ENCODE measurements at places on chromosomes 16 and 17.

- DNase-seq = no peak
These were observed 108.1 kb downstream of the SOCS1 start for GRCh38 chr16:11147754-11148444.

DNA sequence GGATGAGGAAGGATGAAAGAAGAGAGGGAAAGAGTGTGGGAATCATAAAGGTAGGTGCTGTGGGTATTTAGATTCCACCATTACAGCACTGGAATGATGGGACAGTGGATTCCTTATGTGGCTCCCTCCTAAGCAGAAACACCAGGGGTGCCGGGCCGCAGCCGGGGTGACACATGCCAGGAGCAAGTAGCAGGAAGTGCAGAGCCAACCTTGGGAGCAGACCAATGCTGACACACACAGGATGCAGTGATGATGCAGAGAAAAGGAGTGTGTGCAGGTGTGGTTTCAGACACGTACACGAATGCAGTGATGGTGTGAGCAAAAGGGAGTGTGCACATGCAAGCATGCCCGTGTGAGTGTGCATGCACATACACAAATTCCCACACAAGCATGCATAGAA, 338.0 kb downstream of the SLC39A11 start:
- no peak for DNase-seq

- no peak for DNase-seq
These were observed 3.2 kb downstream of the SNTB2 start for GRCh38 chr16:69190046-69190588.

- no peak for DNase-seq
These were observed 20.5 kb downstream of the DEXI start for GRCh38 chr16:10921536-10922327.

DNA sequence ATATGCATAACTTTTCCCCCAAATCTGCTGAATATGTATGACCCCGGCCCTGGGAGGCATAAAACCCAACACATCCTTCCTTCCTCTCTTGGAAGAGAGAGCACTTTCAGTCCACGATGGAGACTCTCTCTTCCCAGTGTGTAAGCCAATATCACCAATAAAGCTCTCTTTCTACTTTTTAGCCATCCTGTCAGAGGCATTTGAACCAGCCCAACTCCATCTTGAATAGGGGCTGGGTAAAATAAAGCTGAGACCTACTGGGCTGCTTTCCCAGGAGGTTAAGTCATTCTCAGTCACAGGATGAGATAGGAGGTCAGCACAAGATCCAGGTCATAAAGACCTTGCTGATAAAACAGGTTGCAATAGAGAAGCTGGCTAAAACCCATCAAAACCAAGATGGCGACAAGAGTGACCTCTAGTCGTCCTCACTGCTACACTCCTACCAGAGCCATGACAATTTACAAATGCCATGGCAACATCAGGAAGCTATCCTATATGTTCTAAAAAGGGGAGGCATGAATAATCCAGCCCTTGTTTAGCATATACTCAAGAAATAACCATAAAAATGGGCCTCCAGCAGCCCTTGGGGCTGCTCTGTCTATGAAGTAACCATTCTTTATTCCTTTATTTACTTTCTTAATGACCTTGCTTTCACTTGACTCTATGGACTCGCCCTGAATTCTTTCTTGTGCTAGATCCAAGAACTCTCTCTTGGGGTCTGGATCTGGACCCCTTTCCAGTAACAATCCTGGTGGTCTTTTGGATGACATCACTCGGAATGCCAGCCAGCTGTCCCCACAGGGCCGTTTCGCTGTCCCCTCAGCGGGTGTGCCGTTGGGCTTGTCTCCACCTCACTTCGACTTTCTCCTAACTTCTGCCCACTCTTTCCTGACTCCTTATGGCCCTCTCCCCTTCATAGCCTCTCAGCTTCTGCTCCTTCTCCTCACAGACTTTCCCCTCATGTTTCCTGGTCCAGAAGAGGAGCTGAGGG, 53.4 kb upstream of the NKD1 start:
- DNase-seq = no peak

DNA sequence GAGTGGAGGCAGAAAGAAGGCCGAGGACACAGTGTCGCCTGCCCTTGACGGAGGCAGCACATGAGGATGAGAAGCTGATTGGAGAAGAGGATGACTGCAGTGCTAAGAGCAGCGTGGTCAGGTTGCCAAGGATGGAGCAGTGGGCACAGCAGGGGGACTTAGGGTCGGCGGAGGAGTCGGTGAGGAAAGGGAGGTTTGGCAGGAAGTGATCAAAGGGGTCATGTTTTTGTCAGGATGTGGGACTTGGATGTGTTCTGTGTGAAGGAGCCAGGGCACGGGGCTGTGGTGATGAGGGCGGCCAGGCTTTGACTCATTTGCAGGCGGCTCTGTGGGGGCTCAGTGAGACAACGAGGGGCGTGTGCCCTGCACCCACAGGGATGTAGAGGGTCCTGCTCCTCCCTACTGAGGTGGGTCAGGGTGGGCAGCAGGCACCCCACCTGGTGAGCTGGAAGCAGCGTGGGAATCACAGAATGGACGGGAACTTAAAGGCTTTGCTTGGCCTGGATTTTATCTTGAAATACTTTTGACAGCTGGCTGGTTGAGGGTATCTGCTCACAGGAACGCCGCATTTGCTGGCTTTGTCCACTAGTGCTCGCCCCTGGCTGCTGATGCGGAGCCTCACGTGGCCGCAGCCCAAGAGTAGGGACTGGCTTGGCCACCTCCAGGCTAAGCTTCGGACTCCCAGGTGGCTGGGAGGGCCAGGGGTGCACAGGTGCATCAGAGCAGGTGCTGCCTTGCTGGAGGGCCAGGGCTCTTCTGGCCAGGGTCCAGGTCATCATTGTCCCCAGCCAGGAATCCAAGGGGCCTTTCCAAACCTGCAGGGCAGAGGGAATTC, 6.0 kb downstream of the MPG start:
- peak; percentile 65 for DNase-seq

GRCh38 chr17:21524211-21524591, 148.0 kb downstream of the KCNJ12 start:
- DNase-seq = peak; percentile 24

GRCh38 chr17:1561420-1562175, 994 bp downstream of the PITPNA start:
- peak; percentile 83 for DNase-seq

All from endodermal cell (in vitro differentiated cells).